B cell (primary cell): ENCODE measurements at places on chromosomes 16 and 17. TPM values are rescaled to one million over a fixed set of nuclear protein-coding genes. Genes with fewer than 3 reads are reported as not detected.

SLC26A11 gene
- total RNA-seq = 28.5 and 31.4 TPM in 2 replicates

RSPRY1 gene
- 37.7 and 38.4 TPM in 2 replicates for total RNA-seq

RNU2-1 gene
- 5,063 and 5,447 TPM in 2 replicates for total RNA-seq

GRCh38 chr17:38857271-38857670 is 3.8 kb upstream of the RPL23 start:
- DNase-seq = no peak
- no peaks in the 10 kb centered on the region for H3K36me3 ChIP-seq
- no peak overlapping the region for H3K27ac ChIP-seq
- H3K4me3 ChIP-seq = no peak overlapping the region
- H3K4me1 ChIP-seq = peaks cover 26% of the 10 kb centered on the region

SLC13A5 gene
- total RNA-seq = not detected in 2 replicates

GRCh38 chr16:3691761-3692160 is 25.6 kb downstream of the TRAP1 start:
- H3K4me1 ChIP-seq = peaks cover 9% of the 10 kb centered on the region
- no peak overlapping the region for H3K4me3 ChIP-seq
- H3K27me3 ChIP-seq = no peaks in the 10 kb centered on the region
- DNase-seq = no peak

DNA sequence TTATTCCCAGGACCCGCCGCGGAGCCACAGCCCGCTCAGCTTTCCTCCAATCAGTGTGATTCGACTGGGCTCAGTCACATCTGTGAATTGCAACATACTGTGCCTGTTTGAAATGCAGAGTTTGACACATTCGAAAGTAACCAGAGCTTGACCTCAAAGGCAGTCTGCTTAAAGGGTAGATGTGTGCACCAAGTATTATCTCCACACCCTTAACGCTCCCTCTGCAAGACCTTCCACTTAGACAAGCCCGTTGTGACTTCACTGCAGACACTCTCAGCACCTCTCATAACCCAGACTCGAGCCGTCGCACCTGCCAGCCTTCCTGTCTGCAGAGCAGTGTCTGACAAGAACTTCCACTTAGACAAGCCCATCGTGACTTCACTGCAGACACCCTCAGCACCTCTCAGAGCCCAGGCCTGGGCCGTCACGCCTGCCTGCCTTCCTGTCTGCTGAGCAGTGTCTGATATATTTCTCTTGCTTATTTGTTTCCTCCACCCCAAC is 3.7 kb downstream of the KLHDC4 start:
- H3K36me3 ChIP-seq = peaks cover 5% of the 10 kb centered on the region
- H3K27ac ChIP-seq = no peak overlapping the region
- no peak for DNase-seq
- H3K4me3 ChIP-seq = no peak overlapping the region
- H3K27me3 ChIP-seq = no peaks in the 10 kb centered on the region

GRCh38 chr16:12392585-12393091 is 411.0 kb downstream of the CPPED1 start:
- H3K4me3 ChIP-seq = no peak overlapping the region
- no peak overlapping the region for H3K27ac ChIP-seq
- no peak for DNase-seq

DNA sequence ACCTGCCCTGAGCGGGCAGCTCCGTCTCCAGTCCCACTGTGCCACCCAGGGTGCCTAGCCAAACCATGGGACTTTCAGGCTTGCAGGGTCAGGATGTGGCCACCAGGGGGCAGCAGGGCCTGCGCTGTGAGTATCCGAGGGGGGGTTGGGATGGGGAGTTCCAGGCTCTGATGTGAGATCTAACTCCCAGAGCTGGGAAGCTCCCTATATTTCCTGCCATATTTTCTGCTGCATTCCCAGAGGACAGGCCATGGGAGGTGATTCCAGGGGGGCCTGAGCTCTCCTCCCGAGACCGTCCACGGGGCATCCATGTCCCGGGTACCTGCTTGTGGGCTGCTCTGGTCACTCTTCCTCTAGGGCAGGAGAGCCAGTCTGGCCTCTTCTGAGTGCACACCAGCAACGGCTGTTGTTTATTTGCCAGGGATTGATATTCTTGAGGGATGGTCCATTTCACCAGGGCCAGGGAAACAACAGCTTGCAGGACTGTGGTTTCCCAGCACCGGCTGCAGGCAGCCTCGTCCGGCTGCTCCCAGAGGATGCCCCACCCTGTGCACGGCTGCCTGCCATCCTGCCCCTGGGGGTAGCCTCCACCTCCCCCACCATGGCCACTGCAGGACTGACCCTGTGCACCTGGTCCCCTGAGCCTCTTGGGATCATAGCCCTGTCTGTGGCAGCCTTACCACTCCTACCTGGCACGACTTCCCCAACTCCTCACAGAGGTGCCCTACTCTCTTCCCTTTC is 1.2 kb downstream of the GPR142 start:
- no peaks in the 10 kb centered on the region for H3K36me3 ChIP-seq
- H3K27ac ChIP-seq = no peak overlapping the region
- H3K4me1 ChIP-seq = peaks cover 12% of the 10 kb centered on the region
- H3K27me3 ChIP-seq = no peaks in the 10 kb centered on the region

- H3K4me1 ChIP-seq = peaks cover 6% of the 10 kb centered on the region
- H3K27ac ChIP-seq = no peak overlapping the region
- DNase-seq = no peak
- no peaks in the 10 kb centered on the region for H3K27me3 ChIP-seq
- H3K4me3 ChIP-seq = no peak overlapping the region
Observed at GRCh38 chr17:32741381-32741780, 135.5 kb downstream of the MYO1D start.

DNA sequence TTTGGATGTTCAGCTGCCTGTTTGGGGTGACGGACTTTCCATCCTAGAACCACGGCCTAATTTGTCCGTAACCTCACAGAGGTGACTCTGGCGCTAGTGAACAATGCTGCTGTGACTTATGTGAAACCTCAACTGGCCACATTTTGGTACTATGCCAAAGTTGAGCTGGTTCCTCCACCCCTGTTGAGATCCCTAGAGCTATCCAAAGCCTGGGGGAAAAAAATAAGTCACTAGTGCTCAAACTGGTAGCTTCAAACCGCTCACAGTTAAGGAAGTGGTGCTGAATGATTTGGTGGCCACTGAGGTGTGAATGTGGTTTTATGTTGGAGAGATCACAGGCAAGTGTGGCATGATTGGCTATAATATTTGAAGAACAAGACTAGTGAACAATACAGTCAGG is 11.3 kb upstream of the TUBG2 start:
- no peak overlapping the region for H3K4me3 ChIP-seq
- DNase-seq = peak; percentile 23
- H3K4me1 ChIP-seq = peaks cover 5% of the 10 kb centered on the region
- H3K36me3 ChIP-seq = no peaks in the 10 kb centered on the region
- no peaks in the 10 kb centered on the region for H3K27me3 ChIP-seq

GRCh38 chr17:57597531-57598453 is 147.3 kb downstream of the CCDC182 start:
- peaks cover 26% of the 10 kb centered on the region for H3K4me1 ChIP-seq
- H3K36me3 ChIP-seq = no peaks in the 10 kb centered on the region
- no peak overlapping the region for H3K27ac ChIP-seq
- peak; percentile 41 for DNase-seq

DNA sequence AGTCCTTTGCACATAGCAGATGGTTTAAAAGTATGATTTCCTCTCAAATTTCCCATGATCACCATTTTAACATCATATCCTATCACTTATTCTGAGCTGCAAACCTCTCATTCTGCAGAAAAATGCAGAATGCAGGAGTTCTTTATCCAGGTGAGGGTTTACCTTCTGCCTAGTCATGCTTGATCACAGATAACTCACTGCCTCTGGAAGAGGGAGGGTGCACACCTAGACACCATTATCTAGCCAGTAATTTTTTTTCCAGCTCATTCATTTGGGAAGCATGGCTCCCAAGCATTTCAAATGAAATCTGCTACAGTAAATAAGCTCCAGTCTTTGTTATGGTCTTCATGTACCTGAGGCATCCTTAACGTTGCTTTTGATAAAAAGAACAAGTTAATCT is 38.0 kb downstream of the RFFL start:
- H3K4me3 ChIP-seq = no peak overlapping the region
- H3K36me3 ChIP-seq = no peaks in the 10 kb centered on the region
- H3K27me3 ChIP-seq = no peaks in the 10 kb centered on the region
- no peak overlapping the region for H3K27ac ChIP-seq
- DNase-seq = no peak

GRCh38 chr17:1899403-1900000 is 69.7 kb downstream of the RPA1 start:
- peaks cover 8% of the 10 kb centered on the region for H3K4me1 ChIP-seq
- H3K4me3 ChIP-seq = no peak overlapping the region
- no peak for DNase-seq
- peaks cover 2% of the 10 kb centered on the region for H3K36me3 ChIP-seq
- no peak overlapping the region for H3K27ac ChIP-seq

GRCh38 chr17:8995711-8996110 is 25.6 kb upstream of the NTN1 start:
- H3K4me1 ChIP-seq = peaks cover 3% of the 10 kb centered on the region
- H3K27me3 ChIP-seq = peaks cover 4% of the 10 kb centered on the region
- H3K4me3 ChIP-seq = no peak overlapping the region
- H3K27ac ChIP-seq = no peak overlapping the region

DNA sequence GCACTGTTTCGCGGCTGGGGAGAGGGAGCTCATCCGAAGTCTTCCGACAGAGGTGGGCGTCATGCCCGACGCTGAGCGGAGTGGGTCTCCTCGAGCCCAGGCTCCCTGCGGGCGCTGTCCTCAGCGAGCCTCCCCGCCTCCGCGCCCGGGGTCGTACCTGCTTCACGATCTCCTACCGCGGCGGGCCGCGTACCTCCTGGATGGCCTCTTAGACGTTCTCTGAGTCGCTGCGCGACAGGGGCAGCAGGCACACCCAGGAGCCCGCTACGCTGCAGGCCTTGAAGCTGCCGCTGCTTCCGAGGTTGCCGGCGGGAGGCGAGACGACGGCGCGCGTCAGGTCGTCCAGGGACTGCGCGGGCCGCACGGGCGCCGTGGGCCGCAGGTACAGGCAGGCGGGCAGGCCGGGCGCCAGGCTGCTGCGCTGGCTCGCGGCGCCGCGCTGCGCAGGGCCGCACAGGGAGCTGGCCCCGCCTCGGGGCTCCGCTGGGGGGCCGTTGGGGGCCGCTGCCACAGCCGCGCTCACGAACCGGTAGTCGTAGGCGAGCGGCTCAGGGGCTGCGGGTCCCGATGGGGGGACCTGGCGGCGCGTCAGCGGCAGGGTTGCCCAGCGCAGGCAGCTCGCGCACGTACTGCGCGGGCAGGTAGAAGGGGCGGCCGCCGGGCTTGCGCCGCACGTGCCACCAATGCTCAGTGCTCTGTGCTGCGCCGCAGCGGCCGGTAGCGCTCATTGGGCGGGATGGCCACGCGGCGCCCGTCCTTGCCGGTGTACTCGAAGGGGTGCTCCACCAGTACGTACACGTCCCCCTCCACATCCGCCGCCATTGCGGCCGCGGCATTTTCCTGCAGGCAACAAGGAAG is 116.4 kb upstream of the SMURF2 start:
- peaks cover 37% of the 10 kb centered on the region for H3K4me1 ChIP-seq
- peaks cover 3% of the 10 kb centered on the region for H3K36me3 ChIP-seq
- no peak overlapping the region for H3K27ac ChIP-seq
- DNase-seq = peak; percentile 61

TPSD1 gene
- not detected in 2 replicates for total RNA-seq

SLC38A8 gene
- not detected in 2 replicates for total RNA-seq

DNA sequence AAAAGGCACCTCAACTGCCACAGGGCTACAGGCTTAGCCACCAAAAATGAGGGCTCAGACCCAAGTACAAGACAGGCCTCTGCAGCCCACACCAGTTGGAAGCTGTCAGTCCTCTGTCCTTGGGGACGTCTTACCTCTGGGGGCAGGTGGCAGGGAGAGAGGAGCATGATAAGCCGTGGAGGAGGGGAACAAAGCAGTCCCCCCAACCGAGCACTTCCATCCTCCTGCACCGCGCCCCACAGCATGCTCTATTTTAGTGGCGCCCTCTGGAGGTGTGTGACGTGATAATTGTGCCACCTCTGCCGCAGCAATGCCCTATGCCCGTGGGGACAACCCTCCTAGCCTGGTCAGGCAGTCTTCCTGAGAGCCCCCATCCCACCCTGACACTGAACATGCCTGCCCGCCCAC is 13.6 kb downstream of the G6PC3 start:
- DNase-seq = no peak
- no peaks in the 10 kb centered on the region for H3K4me1 ChIP-seq
- H3K36me3 ChIP-seq = peaks cover 1% of the 10 kb centered on the region
- H3K27me3 ChIP-seq = no peaks in the 10 kb centered on the region
- no peak overlapping the region for H3K4me3 ChIP-seq
- H3K27ac ChIP-seq = no peak overlapping the region

DNA sequence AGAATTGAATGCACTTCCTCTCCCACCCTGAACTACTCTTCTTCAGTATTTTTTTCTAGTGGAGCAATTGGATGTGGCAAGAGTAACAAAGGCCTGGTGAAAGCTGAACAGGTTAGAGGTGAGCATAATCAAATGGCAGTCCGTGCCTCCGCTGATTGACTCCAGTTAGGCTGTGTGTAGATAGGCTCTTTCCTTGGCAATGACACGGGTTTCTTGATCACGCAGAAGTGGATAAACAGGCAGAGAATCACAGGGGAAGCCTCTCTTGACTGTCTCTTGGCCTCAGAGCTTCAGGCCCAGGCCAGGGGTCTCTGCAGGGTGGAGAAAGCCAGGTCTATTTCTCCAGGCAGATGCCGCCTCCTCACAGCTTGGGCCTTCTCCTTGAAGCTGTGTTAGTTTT is 4.2 kb downstream of the CD300LB start:
- H3K4me3 ChIP-seq = no peak overlapping the region
- no peak overlapping the region for H3K27ac ChIP-seq
- H3K27me3 ChIP-seq = peaks cover 7% of the 10 kb centered on the region

DNA sequence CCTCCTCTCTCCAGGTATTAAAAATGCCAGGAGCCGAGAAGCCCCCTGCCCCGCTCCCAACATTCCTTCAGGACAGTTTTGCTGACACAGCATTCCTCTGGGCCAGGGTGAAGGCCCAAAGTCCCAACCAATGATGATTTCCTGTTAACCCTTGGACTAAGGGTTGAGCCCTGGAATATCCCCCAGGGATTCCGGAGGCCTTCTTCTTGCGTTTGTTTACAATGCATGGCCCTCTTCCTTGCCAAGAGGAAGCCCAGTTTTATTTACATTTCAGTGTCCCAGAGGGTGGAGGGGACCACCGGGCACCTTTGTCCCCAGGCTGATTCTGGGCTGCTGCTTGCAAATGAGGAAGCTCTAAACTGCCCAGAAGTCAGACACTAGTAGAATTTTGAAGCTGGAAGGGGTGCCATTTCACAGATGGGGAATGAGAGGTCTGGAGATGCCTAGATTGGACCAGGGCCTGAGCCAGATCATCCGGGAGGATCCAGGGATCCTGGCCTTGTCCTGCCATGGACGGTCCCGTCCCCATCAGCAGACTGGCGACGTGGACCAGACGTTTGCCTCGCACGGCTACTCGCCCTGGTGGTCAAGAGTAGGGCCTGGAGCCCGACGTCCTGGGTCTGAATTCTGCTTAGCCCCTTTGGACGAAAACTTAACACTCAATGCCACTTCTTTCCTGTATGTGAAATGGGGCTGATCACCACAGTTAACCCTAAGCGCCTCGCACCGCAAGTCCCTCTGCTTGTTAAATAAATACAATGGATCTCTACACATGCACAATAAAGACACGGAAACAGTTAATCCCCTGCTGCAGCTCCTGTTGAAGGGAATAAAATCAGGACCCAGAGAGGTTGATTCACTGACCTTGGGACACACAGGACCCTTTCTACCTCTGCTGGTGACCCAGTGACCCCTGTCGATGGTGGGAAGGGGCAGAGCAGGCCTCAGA is 55.6 kb upstream of the CIBAR2 start:
- H3K4me1 ChIP-seq = no peaks in the 10 kb centered on the region
- no peak overlapping the region for H3K27ac ChIP-seq
- DNase-seq = no peak
- H3K4me3 ChIP-seq = no peak overlapping the region
- H3K27me3 ChIP-seq = no peaks in the 10 kb centered on the region
